ENCODE measurements at places on chromosomes 1 and 21.

GRCh38 chr21:26194811-26195251 lies 24.3 kb upstream of the APP start:
- H3K27ac ChIP-seq = no peak overlapping the region
- H3K27me3 ChIP-seq = no peaks in the 10 kb centered on the region
- no peaks in the 10 kb centered on the region for H3K36me3 ChIP-seq
- no peaks in the 10 kb centered on the region for H3K4me1 ChIP-seq

- no peaks in the 10 kb centered on the region for H3K4me1 ChIP-seq
- H3K27ac ChIP-seq = no peak overlapping the region
- no peak for ATAC-seq
- H3K36me3 ChIP-seq = no peaks in the 10 kb centered on the region
Measured at GRCh38 chr1:219130366-219130935, 43.2 kb upstream of the LYPLAL1 start.

GRCh38 chr1:26730695-26731094 lies 34.9 kb downstream of the ARID1A start:
- H3K4me1 ChIP-seq = peaks cover 12% of the 10 kb centered on the region
- no peak overlapping the region for H3K27ac ChIP-seq
- no peak for ATAC-seq
- no peaks in the 10 kb centered on the region for H3K27me3 ChIP-seq
- no peak overlapping the region for H3K4me3 ChIP-seq

DNA sequence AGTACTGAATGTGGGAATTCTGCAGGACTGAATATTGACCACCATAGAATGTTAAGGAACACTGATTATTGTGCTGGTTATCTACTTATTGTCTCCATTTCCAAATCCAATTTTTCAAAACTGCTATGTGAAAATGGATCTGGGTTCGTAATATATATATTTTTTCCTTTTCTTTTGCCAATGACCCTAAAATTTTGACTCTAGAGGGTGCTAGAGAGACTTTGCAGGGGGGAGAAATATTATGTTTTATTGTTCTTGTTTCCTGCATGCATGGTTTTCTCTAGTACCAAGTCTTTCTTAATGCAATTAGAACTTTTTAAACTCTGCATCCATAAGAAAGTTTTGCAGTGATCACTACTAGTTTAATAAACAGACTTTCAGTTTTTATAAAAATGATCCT lies 1256.9 kb downstream of the BRINP3 start:
- no peak overlapping the region for H3K4me3 ChIP-seq
- no peaks in the 10 kb centered on the region for H3K27me3 ChIP-seq
- no peak for ATAC-seq
- H3K27ac ChIP-seq = no peak overlapping the region
- no peaks in the 10 kb centered on the region for H3K36me3 ChIP-seq
- H3K4me1 ChIP-seq = no peaks in the 10 kb centered on the region

- ATAC-seq = no peak
- H3K27me3 ChIP-seq = no peaks in the 10 kb centered on the region
- H3K36me3 ChIP-seq = peaks cover 11% of the 10 kb centered on the region
- no peak overlapping the region for H3K27ac ChIP-seq
- no peak overlapping the region for H3K4me3 ChIP-seq
Measured at GRCh38 chr1:71074681-71075080, 6.2 kb downstream of the ZRANB2 start.

- no peaks in the 10 kb centered on the region for H3K4me1 ChIP-seq
- H3K36me3 ChIP-seq = no peaks in the 10 kb centered on the region
- no peak overlapping the region for H3K27ac ChIP-seq
- no peak for ATAC-seq
- no peaks in the 10 kb centered on the region for H3K27me3 ChIP-seq
Measured at GRCh38 chr1:198880397-198880796, 241.6 kb downstream of the PTPRC start.

- peak overlapping the region; percentile 81 for H3K4me3 ChIP-seq
- ATAC-seq = peak; percentile 65
- peak overlapping the region; percentile 99 for H3K27ac ChIP-seq
- no peaks in the 10 kb centered on the region for H3K27me3 ChIP-seq
- no peaks in the 10 kb centered on the region for H3K36me3 ChIP-seq
Measured at GRCh38 chr1:244970236-244970743, 105.9 kb upstream of the HNRNPU start.

DNA sequence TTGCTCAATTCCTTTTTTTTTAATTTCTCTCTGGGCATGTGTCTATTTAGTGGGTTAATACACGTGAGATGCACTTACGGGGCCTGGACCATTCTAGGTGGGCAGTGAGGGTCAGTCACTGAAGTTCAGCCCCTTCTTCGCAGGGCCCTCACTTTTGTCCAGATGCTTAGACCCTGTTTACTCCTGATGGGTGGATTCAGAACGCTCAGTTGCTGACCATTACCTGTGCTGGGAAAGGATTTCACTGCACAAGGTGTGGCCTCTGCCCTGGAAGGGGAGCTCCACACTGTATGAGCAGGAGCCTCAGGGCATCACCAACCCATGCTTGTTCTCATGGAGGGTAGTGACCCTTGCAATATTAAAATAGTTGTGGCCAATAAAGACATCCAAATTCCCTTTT lies 4.5 kb downstream of the PRAMEF12 start:
- H3K27me3 ChIP-seq = peaks cover 16% of the 10 kb centered on the region
- no peaks in the 10 kb centered on the region for H3K4me1 ChIP-seq
- H3K27ac ChIP-seq = no peak overlapping the region
- ATAC-seq = no peak

GRCh38 chr1:23558140-23558871 lies 995 bp downstream of the ID3 start:
- H3K36me3 ChIP-seq = no peaks in the 10 kb centered on the region
- H3K4me1 ChIP-seq = peaks cover 36% of the 10 kb centered on the region
- ATAC-seq = no peak
- H3K27me3 ChIP-seq = no peaks in the 10 kb centered on the region

DNA sequence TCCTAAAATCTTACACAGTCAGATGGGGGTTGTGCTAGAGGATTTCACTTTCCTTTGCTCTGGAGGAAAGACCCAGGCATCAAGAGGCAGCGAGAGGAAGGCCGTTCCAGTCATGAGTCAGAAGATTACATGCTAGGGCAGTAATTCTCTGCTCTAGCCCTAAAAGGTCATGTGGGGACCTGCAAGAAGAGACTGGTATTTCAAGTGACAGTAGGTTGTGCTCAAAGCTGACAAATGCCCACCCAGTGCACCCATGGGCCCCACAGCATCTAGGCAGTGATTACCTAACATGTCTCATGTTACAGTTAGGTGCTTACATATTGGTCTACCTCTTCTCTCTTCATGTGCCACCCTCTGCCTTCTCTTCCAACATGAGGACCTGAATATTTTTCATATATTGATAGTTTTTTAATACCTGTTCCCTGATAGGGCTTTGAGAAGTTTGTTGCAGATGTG lies 99.7 kb upstream of the BEND5 start:
- H3K4me3 ChIP-seq = no peak overlapping the region
- H3K4me1 ChIP-seq = no peaks in the 10 kb centered on the region
- H3K36me3 ChIP-seq = no peaks in the 10 kb centered on the region
- ATAC-seq = no peak
- H3K27me3 ChIP-seq = no peaks in the 10 kb centered on the region
- H3K27ac ChIP-seq = no peak overlapping the region

DNA sequence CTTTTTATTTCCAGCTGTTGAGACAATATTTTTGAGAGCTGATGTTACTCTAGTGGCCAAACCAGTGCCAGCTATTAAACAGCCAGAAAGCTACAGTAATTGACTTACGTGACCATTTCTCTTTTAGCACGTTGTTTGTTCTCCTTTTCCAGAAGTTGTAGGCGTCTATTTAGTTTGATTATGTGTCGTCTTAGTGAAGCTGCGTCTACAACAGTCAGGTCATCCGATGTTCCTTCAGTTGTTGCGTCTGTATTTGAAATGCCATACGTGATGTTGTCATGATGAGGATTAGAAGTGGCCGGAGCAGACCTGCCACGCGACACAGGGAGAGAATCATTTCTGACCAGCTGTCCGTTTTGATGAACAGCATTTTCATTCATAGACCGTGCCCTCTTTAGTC lies 38.2 kb downstream of the TMEM51 start:
- H3K4me3 ChIP-seq = no peak overlapping the region
- H3K4me1 ChIP-seq = no peaks in the 10 kb centered on the region
- no peaks in the 10 kb centered on the region for H3K27me3 ChIP-seq

GRCh38 chr1:197397895-197398294 lies 129.8 kb downstream of the CRB1 start:
- no peak overlapping the region for H3K4me3 ChIP-seq
- ATAC-seq = no peak
- no peak overlapping the region for H3K27ac ChIP-seq
- H3K27me3 ChIP-seq = no peaks in the 10 kb centered on the region
- no peaks in the 10 kb centered on the region for H3K36me3 ChIP-seq

DNA sequence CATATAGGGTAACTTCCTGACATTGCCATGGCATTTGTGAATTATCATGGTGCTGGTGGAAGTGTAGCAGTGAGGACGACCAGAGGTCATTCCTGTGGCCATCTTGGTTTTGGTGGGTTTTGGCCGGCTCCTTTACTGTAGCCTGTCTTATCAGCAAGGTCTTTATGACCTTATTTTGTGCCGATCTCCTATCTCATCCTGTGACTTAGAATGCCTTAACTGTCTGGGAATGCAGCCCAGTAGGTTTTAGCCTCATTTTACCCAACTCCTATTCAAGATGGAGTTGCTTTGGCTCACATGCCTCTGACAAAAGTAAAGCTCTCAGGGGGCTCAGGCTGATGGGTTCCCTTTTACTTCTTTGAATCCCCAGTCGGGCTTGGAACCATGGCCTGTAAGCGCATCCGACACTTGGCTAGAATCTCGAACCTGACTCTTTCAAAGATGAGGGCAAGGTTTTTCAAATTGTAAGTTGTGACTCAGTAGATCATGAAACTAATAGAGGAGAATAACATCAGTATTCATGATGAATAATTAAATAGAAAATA lies 85.0 kb downstream of the GALNT2 start:
- H3K36me3 ChIP-seq = no peaks in the 10 kb centered on the region
- H3K4me3 ChIP-seq = no peak overlapping the region

GRCh38 chr1:101440485-101440884 lies 203.7 kb downstream of the S1PR1 start:
- peaks cover 8% of the 10 kb centered on the region for H3K4me1 ChIP-seq
- no peak overlapping the region for H3K27ac ChIP-seq
- no peaks in the 10 kb centered on the region for H3K27me3 ChIP-seq
- no peaks in the 10 kb centered on the region for H3K36me3 ChIP-seq
- no peak overlapping the region for H3K4me3 ChIP-seq

GRCh38 chr1:174397261-174397660 lies 50.5 kb upstream of the GPR52 start:
- no peak overlapping the region for H3K4me3 ChIP-seq
- no peaks in the 10 kb centered on the region for H3K27me3 ChIP-seq
- H3K36me3 ChIP-seq = no peaks in the 10 kb centered on the region

DNA sequence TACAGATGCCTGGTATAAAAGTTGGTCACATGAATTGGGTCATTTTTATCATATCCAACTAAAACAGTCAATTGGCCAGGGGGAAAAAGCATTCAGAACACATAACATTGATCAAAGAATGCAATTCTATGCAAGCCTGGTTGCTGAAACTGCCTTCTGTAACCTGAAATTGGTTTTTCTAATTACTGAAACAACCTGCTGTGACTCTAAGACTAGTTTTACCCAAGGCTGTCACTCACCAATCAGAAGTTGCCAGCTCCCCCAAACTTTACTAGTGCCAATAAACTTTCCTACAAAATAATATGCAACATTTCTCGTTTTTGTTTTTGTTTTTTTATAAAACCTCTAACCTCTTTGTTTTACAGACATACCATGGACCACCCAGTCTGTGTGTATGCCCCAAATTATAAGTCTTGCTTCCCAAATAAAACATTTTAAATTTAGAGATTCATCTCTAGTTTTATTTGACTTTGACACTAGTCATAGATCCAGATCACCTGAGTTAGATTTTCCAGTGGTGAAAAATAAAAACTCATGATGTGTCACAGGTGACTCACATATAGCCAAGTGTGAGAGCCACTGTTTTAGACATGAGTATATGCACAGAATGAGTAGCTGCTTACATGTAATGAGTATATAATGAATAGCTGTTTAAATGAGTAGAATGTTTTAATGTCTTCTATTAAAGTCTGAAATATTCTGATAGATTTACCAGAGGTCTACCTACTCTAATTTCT lies 64.2 kb upstream of the CR2 start:
- no peaks in the 10 kb centered on the region for H3K36me3 ChIP-seq
- ATAC-seq = no peak
- H3K4me1 ChIP-seq = no peaks in the 10 kb centered on the region
- H3K27ac ChIP-seq = no peak overlapping the region

DNA sequence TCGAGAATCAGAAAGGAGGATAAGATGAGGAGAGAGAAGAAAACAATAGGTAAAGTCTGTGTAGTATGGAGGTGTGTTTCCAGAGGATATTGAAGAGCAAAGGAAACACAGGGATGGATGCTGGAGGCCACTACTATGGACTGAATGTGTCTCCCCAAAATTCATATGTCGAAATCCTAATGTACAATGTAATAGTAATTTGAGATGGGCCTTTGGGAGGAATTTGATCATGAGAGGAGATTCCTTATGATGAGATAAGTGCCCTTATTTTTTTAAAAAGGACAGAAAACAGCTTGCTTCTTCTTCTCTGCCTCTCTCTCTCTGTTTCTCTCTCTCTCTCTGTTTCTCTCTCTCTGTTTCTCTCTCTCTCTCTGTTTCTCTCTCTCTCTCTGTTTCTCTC lies 602.2 kb upstream of the ADAMTS5 start:
- peaks cover 11% of the 10 kb centered on the region for H3K4me1 ChIP-seq
- H3K36me3 ChIP-seq = no peaks in the 10 kb centered on the region
- no peak overlapping the region for H3K4me3 ChIP-seq
- no peak overlapping the region for H3K27ac ChIP-seq
- no peak for ATAC-seq
- H3K27me3 ChIP-seq = no peaks in the 10 kb centered on the region

DNA sequence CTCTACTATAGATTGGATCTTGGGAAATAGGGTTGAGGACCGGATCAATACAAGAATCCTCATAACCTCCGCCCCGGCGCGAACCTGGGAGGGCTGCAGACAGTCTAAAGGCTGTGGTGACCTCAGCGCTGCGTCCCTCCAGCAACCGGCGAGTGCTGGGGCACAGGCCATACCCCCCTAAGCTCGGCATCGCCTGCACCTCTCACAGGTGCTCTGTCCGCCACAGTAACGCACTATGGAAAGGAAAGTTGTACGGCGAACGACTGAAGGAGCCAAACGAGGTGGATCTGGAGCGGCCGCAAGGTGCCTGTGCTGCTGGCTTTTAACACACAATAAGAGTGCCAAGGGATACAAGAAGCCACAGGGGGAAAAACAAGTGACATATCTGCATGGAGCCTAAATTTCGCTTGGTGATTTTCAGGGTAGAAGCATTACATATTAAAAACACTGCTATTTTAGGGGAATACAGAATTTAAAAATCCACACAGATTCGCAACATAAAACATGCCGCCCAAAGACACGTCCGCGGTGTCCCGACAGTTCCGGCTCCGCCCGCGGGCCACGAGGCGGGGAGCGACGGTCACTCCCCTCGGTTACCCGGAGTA lies 1.4 kb upstream of the RBM15 start:
- H3K36me3 ChIP-seq = peaks cover 18% of the 10 kb centered on the region
- peaks cover 24% of the 10 kb centered on the region for H3K4me1 ChIP-seq
- H3K4me3 ChIP-seq = peak overlapping the region; percentile 80
- peak; percentile 28 for ATAC-seq
- H3K27ac ChIP-seq = peak overlapping the region; percentile 99

GRCh38 chr1:231628207-231628876 lies 1.8 kb downstream of the DISC1 start:
- no peak overlapping the region for H3K4me3 ChIP-seq
- H3K4me1 ChIP-seq = peaks cover 3% of the 10 kb centered on the region
- peak overlapping the region; percentile 88 for H3K27ac ChIP-seq
- ATAC-seq = no peak

GRCh38 chr1:54310439-54311328 lies 95.5 kb downstream of the SSBP3 start:
- H3K27ac ChIP-seq = no peak overlapping the region
- no peaks in the 10 kb centered on the region for H3K36me3 ChIP-seq
- no peaks in the 10 kb centered on the region for H3K27me3 ChIP-seq
